Stimulated activated naive B cell treated with anti-CD40 and anti-IgM and Interleukin-4, amounts not matched to agents 10 μg/mL and 1 μg/mL and 100 μg/mL, for 72 hours (primary cell): ENCODE measurements at places on chromosomes 11 and 22.

- no peak for DNase-seq
These were observed 24.6 kb downstream of the SDHAF2 start for GRCh38 chr11:61454520-61454919.

- no peak for DNase-seq
These were observed 35.6 kb downstream of the NXPE1 start for GRCh38 chr11:114524122-114524521.

DNA sequence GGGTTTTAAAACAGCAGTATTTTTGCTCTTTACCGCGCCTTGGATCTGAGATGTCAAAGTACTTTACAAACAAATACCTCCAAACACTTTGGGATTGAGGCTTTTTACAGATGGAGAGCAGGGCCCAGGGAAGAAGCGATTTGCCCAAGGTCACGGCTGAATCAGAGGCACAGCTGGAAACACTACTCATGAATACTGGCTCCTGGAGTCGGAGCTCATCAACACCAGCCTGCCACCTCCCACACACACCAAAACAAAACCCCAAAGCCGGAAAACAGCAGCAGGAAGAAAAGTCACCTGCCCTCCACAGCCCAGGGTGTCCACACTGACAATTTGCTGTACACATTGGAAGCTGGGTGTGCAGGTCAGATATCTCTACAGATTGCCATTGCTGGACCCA lies 339.4 kb downstream of the CADM1 start:
- no peak for DNase-seq

GRCh38 chr22:48651036-48651890 lies 1176.4 kb downstream of the BRD1 start:
- DNase-seq, result no peak

GRCh38 chr11:88036701-88037100 lies 138.5 kb downstream of the RAB38 start:
- no peak for DNase-seq

DNA sequence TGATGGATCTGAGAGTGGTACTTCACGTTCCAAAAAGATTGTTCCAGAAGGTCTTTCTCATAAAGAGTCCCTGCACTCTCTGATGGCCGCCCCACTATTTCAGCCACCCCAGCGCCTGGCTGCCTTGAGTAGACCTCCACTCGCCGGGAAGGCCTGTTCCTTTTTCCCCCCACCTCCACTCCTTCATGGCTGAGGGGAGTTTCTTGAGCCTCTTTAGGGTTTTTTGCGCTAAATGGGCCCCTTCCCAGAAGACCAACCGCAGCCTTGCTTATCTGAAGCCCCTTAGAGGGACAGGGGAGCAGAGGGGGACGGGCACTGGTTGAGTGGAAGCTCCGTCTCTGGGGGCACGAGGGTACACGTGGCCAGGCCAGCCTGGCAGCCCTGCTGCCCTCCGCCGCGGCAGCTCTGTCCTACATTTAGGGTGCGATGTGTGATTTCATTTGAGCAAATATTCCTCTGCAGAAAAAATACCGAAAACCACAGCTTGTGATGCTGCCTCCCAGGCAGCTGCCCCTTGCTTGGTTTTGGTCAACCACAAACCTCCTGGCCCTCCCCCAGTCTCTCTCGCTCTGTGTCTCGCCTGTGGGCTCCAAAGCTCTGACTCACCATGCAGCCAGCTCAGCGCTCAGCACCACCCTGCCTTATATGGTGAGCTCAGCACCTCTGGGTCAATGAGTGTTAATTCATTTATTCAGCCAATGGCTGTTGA lies 88.7 kb downstream of the TP53I11 start:
- DNase-seq, result peak; percentile 86

DNA sequence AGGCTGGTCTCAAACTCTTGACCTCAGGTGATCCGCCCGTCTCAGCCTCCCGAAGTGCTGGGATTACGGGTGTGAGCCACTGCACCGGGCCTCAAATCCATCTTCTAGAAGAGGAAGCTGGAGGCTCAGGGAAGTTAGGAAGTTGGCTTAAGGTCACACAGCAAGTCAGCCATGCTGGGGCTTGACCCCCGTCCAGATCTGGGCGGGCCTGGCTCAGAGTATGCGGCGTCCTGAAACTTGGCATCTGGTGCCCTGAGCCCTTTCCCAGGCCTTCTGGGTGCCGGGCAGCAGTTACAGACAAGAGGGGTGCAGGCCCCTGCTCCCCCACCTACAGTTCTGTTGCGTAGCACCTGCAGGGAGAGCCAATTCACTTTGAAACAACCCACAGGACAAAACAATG lies 11.2 kb downstream of the MPPED1 start:
- DNase-seq, result no peak

DNA sequence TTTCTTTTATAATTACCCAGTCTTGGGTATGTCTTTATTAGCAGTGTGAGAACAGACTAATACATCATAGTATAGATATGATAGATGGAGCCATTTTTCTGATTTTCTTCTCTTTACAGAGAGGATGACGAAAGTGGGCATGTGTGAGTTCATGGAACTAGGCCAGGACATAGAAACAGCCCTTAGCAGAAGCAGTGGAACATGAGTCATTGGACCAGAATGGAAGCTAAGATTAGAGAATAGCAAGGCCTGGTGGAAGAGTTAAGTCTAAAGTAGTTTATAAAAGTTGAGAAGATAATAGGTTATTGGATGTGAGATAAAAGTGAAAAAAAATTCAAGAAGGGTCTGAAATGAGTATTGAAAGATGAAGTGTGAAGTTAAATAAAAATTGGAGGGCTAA lies 97.0 kb upstream of the MPPED2 start:
- no peak for DNase-seq

DNA sequence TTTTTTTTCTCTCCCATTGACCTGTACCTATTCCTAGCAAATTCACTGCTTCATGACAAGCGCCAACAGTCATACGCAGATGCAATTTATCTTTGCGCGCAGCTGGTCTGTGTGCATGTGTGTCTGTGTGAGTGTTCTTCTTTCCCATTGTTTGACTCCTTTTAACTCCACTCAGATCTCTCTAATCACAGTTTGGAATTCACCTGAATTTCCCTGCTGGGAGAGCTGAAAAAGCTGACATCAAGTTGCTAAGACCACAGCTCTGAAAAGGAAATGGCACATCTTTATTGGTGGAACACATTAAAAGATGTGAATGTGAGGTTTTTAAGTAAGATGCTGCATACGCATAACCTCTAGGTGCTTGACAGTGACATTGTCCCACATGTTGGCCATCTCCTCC lies 187.4 kb upstream of the MTMR2 start:
- no peak for DNase-seq

DNA sequence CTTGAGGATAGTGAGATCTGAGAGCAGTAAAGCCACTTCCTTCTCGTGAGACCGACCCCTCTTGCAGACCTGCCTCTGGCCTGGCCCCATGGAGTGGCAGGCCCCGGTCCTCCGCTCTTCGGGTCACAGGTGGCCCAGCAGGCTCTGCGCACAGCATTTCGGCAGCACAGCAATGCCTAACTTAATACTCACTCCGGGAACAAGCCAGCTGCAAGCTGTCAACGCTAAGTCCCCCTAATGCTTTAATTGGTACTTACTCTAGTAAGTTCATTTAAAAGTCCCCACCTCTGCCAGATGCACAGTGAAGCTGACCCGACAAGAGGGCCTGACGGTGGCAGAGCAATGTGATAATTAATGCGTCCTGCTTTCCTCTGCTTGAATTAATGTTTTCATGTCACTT lies 349.3 kb upstream of the B3GAT1 start:
- DNase-seq, result no peak

- DNase-seq, result no peak
These were observed 4.9 kb downstream of the TCP11L1 start for GRCh38 chr11:33044285-33044756.

- DNase-seq, result no peak
These were observed 15.6 kb downstream of the IGF2 start for GRCh38 chr11:2123628-2123960.

- no peak for DNase-seq
These were observed 19.0 kb downstream of the MICAL3 start for GRCh38 chr22:18005201-18005926.

DNA sequence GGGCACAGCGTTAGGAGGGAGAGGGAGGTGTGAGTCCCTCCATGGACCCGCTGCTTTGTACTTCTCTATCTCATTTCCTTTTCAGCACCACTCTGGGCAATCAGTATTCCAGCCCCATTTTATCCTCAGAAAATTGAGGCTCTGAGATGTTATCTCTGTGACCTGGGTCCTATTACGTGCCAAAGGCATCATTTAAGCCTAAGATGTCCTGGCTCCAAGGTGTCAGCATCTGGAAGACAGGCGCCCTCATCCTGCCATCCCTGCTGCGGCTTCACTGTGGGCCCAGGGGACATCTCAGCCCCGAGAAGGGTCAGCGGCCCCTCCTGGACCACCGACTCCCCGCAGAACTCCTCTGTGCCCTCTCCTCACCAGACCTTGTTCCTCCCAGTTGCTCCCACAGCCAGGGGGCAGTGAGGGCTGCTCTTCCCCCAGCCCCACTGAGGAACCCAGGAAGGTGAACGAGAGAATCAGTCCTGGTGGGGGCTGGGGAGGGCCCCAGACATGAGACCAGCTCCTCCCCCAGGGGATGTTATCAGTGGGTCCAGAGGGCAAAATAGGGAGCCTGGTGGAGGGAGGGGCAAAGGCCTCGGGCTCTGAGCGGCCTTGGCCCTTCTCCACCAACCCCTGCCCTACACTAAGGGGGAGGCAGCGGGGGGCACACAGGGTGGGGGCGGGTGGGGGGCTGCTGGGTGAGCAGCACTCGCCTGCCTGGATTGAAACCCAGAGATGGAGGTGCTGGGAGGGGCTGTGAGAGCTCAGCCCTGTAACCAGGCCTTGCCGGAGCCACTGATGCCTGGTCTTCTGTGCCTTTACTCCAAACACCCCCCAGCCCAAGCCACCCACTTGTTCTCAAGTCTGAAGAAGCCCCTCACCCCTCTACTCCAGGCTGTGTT lies 829 bp upstream of the APOC3 start:
- DNase-seq, result no peak
